ENCODE measurements at places on chromosomes 3 and 15.

DNA sequence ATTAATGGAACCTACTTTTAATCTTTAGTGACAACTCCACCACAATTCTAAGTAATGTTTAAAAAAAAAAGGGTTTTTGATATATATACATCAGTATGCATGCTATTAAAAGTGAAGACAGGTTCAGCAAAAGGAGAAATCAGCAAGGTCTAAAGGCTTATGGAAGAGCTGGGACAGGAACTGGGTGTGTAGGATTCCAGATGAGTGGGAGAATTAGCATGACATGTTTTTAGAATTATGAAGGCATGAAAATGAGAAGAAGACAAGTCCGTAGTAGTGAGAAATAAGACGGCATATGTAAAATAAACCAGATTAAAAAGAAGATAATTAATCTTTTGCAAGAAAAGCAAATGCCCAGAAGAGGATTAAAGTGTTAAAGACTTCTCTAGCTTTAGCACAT, 52.0 kb downstream of the CBLB start:
- no peak for DNase-seq

GRCh38 chr15:80997692-80998091, 3.0 kb upstream of the TLNRD1 start:
- DNase-seq = no peak

GRCh38 chr3:25556447-25556846, 108.3 kb downstream of the TOP2B start:
- DNase-seq = no peak

- DNase-seq = no peak
Observed at GRCh38 chr3:24495326-24495994, 810 bp upstream of the THRB start.

- DNase-seq = no peak
Observed at GRCh38 chr15:29377161-29377560, 107.5 kb upstream of the NSMCE3 start.

DNA sequence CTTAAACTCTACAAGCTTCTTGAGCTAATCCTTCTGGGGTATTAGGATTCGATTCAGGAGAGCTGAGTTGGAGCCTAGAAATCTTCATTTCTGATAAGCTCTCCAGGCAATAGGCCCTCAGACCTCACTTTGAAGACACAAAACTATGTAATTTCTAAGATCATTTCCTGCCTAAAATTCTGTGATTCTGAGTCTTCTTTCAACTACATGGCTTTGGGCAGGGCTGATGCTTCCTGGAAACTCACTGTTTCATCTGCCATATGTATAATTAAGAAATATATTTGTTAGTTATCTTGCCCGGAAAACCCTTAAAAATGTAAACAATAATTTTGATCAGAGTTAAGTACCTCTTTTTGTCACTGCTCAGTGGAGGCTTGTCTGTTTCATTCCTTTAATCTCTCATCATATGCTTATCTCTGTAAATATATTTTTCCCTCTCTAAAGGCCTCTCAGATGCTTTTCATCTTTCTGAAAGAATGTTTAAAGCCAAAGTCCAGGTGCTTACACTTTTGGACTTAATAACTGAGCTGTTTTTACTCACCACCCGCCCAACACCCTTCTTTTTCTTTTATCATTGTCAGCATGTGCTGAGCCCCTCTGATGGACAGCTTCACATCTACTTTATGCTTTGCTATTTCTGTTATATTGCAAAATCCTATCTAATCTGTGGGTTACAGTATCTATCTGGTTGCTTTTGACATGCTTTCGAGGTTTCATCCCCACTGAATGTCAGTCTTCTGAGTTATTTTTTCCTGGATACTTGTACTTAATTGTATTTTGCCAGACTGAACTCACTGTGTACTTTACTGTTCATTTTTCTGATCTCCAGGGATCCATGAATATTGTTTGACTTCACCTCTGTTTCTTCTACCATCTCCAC, 38.2 kb downstream of the FILIP1L start:
- no peak for DNase-seq

- DNase-seq = no peak
Observed at GRCh38 chr3:168272343-168272985, 176.7 kb upstream of the GOLIM4 start.

GRCh38 chr3:127354761-127355160, 66.9 kb upstream of the PRR20G start:
- no peak for DNase-seq

GRCh38 chr3:52357151-52358080, 41.3 kb downstream of the DNAH1 start:
- DNase-seq = no peak

- DNase-seq = no peak
Observed at GRCh38 chr3:195897853-195898415, 10.4 kb downstream of the TNK2 start.

DNA sequence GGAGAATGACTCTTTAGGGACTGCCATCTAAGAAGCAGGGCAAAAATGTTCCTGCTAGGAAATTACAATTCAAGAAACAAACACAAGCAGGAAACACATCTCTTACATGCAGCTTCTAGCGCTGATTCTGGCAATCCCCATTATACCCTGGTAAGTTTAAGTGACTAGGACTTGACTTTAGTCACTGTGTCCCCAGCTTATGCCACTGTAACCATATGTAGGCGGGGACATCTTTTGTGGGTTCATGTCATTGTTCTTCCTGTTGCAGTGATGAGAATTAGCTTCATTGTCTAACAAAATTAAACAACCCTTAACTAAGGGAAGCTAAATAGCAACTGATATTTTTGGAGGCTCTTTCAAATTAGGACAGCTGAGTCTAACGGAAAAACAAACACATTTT, 17.9 kb upstream of the FAM81A start:
- no peak for DNase-seq

DNA sequence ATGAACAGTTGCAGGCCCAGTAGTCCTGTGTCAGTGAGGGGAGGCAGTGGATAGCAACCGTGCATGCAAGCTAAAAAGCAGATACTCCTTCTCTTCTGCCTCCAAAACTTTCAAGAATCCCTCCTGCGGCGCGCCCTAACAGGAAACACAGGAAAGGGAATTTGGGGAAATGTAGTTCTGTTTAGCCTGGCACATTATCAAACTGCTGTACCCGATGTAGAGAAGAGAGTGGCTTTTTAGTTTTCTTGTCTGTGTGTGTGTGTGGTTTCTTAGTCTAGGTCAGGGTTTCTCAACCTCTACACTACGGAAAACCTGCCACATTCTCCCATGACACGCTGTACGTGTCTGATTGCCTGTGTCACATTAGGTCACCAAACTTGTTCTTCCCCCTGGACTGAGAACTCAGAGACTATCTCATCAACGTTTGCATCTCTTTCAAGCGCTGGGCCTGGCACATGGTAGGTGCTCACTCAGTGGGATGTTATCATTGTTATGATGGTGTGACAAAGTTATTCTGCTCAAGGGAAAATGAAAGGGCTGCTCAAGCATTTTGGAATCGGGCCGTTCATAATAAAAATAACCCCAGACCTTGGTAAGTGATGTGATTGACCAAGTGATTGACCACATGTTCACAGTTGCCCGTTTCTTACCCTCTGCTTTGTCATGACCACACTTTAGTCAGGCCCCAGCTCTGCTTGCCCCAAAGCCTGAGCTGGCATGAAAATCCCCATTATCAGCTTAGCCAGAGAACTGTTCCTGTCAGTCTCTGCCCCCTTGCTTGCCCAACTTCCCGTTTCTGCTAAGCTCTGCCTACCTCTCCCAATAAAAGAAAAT, 33.2 kb downstream of the TM4SF4 start:
- DNase-seq = no peak

DNA sequence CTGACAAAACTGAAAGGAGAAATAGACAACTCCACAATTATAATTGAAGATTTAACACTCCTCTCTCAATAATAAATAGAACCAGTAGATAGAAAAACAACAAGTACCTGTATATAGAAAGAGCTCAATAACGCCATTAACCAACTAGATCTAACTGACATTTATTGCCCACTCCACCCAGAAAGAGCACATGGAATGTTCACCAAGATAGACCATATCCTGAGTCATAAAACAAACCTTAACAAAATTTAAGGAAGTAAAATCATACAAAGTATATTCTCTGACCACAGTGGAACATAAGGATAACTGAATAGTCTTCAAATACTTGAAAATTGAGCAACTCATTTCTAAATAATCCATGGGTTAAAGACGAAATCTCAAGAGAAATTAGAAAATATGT, 25.1 kb downstream of the KBTBD12 start:
- DNase-seq = no peak

DNA sequence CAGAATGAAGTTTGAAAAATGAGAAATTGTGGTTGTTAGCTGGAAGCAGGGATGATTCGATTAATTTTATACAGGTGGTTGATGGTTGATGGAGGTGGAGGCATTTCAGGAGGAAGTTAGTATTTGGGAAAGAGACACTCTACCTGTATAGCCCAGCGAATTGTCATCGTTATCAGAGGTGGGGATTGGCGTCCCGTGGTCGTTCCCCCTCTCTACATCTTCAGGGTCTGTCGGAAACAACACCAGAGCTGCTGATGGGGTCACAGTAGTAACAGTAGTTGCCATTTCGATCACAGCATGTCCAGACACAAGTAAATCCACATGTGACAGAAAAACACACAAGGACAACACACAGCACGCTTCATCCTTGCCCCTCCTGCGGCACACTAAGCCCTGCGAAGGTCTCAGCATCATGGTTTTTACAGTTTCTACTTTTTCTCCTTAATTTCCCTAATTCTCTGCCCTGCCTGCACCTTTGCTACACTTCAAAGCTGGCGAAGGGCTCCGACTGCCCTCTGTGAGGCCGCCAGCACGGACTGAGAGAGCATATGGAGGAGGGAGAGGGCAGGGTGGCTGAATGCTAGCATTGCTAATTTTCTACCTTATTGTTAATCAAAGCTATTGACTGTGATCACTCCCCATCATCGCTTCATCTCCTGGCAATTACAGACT, 642.3 kb downstream of the ROBO1 start:
- DNase-seq = no peak

GRCh38 chr3:150291515-150291914, 116.6 kb upstream of the TSC22D2 start:
- DNase-seq = no peak

GRCh38 chr3:37729119-37729518, 132.6 kb upstream of the CTDSPL start:
- peak; percentile 37 for DNase-seq

DNA sequence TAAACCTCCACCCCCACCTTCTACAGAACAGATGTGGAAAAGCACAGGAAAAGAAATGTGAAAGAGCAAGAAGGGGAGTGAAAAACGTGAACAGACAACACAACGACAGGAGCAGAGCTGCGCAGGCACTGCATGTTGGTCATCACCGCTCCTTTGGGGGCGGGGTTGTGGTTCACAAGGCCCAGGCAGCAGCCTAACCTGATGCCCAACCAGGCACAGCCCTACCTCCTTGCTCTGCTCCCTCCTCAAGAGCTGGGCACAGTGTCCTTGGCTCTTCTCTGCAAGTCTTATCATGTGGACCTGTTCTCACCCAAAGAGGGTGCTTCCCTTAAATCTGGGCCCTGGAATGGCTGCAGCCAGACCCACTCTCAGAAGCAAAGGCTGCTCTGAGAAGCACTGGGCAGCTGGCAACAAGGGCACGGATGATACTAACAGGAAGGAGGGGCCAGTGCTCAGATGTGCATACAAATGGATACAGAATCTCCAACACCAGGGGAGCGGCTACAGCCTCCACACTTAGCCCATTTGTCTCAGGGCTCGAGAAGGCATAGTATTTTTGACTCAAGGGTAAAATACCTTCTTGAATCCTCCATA, 64.6 kb downstream of the DHX30 start:
- DNase-seq = no peak

- no peak for DNase-seq
Observed at GRCh38 chr3:127975153-127976029, 60.4 kb downstream of the KBTBD12 start.

GRCh38 chr3:30810625-30811024, 83.8 kb downstream of the GADL1 start:
- no peak for DNase-seq

DNA sequence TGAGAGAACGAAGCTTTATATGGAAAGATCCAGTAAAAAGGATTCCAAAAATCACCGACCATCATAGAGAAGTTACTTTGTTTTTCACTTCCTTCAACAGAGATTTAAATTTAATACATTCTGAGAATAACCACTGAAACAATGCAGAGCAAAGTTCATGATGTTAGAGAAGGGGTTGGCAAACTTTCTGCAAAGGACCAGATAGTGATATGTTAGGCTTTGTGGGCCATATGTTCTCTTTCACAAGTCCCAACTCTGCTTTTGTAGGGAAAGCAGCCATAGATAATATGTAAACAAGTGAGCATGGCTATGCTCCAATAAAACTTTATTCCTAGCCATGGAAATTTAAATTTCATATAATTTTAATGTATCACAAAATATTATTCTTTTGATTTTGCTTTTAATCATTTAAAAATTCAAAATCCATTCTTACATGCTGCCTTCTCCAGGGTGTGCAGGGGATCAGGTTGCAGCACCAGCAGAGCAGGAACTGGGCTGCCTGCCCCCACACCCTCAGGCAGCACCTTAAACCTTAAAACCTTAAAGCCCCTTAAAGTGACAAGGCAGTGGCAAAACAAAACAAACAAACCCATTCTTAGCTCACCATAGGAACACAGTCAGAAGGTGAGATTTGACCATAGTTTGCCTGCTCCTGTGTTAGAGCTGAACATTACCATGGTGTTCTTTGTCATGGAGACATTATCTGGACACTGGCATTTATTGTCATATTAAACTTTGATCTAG, 16.9 kb upstream of the IGSF10 start:
- DNase-seq = peak; percentile 32

DNA sequence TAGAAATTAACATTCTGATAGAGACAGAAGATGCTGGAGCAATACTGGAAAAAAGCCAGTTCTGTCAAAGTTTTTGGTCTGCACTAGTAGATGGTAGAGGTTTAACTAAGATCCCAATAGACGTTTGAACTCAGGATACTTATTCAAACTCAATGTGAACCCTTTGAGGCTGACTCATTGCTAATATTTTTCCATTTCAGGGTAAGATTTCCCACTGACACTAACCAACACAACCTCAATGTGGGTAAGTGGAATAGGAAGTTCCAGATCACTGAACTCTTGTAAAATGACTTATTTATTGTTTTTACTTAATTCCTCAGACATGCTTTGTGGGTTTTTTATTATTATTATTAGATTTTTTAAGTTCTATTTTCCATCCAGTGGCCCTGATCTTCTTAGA, 1024.8 kb downstream of the EPHA3 start:
- no peak for DNase-seq

DNA sequence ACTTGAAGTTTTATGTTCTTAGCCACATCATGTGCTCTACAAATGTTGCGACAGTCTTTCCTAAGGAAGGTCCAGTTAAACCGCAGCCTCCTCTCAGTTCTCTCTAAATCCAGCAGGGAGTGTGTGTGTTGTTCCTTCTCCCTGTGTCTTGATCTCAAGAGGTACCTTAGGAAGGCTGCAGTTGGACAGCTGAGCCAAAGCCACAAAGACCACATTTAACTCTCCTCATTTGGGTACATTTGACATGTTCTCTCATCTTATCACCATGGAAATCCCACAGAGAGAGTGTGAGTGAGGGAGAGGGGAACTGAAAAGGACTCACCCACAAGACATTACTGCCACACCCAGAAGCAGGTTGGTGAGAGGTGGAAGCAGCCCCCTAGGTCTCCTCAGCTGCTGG, 79.5 kb downstream of the CD200R1L start:
- DNase-seq = no peak

- peak; percentile 26 for DNase-seq
Observed at GRCh38 chr3:171135549-171135948, 109.0 kb upstream of the SLC2A2 start.
